ENCODE measurements at places on chromosomes 1 and 21.

- DNase-seq = no peak
These were observed 24.9 kb downstream of the NGF start for GRCh38 chr1:115313182-115313581.

DNA sequence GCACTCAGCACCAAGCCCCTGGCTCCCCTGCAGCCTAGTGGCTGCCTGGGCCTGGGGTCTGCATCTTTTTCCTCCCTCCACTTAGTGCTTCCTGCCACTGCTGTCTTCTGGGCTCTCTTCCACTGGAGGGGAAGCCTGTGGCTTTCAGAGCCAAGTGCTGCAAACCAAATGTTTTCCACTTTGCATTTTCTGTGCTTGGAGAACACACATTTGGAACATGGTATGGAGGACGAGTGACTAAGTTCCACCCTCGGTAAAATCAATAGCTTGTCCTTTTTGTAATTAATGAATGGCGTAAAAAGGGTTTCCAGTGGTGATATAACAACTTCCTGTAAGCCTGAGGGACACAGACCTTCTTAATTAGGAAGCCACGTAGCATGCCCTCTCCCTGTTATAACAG lies 10.1 kb upstream of the GPR153 start:
- DNase-seq = no peak

DNA sequence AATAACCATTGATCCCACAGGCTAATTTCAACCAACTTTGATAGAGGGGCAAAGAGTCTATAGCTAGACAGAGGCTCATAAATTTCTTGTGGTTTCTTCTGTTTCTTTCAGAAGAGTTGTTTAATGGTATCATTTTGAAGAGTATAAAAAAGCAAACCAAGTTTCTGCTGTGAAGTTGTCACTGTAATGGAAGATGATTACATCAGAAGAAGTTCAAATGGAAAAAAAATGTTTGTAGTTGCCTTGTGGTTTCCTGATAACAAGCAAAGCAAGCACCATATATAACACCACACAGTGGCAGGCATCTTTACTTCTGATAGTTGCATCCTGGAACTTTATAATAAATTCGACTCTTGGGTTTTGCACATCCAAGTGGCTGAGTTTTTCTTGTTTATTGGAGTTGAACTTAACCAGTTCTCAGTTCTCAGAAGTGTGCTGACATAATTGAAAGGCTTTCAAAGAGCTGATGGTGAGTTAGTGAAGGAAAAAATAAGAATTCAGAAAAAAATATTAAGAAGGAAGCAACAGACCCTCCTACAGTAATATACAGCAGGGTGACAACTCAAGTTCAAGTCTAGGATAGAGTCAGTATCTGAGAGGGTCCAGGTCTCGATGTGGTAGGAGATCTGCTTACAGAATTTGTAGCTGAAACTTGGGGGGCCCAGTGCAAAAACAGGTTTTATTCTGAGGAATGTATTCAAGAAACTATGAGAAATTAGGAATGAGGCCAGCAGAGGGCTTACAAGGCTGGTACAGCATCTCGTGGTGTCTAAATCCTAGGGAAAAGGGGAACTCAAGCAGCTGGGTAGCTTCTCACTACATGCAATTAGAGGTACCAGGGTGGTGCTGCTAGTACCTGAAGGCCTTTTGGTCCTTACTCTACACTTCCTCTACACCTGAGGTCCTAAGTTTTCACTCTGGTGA lies 123.5 kb downstream of the CRB1 start:
- DNase-seq = no peak

GRCh38 chr1:111576547-111576946 lies 43.0 kb upstream of the RAP1A start:
- no peak for DNase-seq

DNA sequence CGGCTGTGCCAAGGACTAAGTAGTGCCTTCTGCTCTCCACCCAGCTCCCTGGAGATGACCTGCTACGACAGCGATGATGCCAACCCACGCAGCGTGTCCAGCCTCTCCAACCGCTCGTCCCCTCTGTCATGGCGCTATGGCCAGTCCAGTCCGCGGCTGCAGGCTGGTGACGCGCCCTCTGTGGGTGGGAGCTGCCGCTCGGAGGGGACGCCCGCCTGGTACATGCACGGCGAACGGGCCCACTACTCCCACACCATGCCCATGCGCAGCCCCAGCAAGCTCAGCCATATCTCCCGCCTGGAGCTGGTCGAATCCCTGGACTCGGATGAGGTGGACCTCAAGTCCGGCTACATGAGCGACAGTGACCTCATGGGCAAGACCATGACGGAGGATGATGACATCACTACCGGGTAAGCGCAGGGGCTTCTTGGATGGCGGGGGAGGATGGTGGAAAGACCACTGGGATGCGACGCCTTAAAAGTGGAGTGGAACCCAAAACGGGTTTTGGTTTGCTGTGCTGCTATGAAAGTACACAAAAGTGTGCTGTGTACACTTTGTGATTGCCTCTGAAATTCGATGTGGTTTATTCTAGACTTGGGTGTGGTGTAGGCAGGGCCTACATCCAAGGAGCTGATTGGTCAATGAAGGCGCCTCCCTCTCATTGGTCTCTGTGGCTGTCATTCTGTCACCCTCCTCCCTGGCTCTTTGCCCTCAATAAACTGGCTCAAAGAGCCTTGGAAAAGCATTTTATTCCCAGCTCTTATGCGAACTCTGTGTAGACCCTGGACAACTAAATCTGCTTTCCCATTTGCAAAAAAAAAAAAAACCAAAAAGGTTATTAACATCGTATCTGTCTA lies 110.4 kb upstream of the IPO9 start:
- no peak for DNase-seq

GRCh38 chr1:234843946-234844345 lies 234.0 kb upstream of the IRF2BP2 start:
- DNase-seq = no peak

GRCh38 chr1:54357967-54358366 lies 48.2 kb downstream of the SSBP3 start:
- DNase-seq = no peak

- peak; percentile 99 for DNase-seq
These were observed 36.9 kb upstream of the HIVEP3 start for GRCh38 chr1:41955461-41956159.
